ENCODE measurements at places on chromosomes 12 and 14.

DNA sequence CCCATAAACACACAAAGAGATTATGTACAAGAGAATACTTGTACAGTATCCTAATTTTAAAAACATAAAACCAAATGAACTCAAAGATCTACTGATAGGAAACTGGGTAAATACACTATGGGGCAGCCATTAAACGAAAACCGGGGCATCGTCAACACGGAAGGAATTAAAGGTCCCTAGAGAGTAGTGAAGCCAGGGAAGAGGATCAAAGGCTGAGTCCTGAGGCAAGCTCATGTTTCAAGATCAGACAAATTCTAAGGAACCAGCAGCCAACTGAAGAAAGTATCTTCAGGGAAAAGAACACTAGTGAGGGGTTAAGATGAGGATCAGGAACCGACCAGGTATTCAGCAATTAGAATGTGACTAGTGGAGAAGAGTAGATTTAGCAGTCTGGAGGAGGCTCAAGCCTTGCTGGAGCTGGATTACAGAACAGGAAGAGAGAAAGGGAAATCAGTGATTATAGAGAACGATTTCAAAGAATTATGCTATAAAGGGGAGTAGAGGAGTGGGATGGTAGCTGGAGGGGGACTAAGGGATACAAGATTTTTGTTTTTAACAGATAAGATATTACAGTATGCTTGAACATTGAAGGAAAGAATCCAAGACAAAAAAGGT, 23.7 kb downstream of the SEL1L start:
- DNase-seq, result no peak

- DNase-seq, result no peak
Observed at GRCh38 chr14:81433378-81433777, 33.3 kb upstream of the STON2 start.

DNA sequence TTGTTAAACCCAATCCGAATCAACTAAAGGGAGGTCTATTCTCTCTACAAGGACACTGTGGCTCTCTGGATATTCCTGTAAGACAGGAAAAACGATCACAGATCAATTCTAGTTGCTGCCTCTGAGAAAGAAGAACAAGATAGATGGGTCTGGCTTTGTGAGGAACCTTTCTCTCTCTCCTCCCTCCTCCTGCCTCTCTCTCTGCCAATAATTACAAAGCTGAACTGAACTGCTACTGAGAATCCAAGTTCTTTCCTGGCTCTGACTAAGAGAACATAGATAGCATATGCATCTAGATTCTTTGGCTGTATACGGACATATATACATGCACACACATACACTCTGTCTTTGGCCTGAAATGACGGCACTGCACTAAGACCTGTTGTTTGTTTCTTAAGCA, 27.6 kb downstream of the ETV6 start:
- DNase-seq, result no peak

GRCh38 chr12:89160716-89161123, 191.6 kb downstream of the DUSP6 start:
- DNase-seq, result peak; percentile 42

DNA sequence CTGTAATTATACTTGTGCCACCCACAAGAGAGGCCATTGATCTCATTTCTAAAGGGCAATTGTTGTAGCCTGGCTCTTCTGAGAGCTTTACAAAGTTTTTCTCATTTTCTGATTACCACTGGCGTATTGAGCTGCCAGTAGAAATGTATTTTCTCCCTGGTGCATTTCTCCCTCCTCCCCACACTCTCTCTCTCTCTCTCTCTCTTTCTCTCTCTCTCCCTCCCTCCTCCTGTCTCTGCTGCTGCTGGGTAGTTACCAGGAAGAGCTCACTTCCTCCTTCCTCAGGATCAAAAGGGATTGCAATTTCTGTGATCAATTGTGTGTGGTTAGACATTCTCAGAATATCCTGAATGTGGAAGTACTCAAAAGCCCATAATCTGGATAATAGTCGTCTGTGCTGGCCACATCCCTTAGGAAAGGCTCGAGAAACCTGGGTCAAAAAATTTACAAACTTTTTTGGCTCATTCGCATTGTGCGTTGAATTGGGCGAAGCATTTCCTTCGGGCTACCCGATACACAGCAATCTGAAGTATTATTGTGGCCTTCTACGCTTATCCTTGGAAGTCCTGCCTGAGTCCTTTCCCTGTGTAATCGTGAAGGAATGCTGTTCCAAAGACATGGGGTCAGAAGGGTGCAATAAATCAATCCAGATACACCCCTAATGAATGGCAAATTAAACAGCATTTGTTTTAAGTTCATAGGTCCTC, 254.8 kb downstream of the MSRB3 start:
- no peak for DNase-seq

DNA sequence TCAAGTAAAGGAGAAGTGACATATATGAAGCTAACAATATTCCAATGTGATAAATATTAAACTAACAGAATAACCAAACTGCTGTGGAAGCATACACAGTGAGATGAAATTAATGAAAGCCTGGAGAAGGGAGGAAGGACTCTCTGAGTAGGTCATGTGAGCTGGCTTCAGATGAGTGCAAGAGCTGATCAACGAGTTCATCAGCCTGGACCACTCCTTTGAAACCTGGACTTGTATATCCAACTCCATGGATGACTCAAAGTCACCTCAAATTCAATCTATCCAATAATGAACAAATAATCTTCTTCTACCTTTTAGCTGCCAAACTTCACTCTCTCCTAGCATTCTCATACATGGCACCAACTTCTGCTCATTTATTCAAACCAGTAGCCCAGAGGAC, 246.1 kb downstream of the SSPN start:
- DNase-seq, result no peak

DNA sequence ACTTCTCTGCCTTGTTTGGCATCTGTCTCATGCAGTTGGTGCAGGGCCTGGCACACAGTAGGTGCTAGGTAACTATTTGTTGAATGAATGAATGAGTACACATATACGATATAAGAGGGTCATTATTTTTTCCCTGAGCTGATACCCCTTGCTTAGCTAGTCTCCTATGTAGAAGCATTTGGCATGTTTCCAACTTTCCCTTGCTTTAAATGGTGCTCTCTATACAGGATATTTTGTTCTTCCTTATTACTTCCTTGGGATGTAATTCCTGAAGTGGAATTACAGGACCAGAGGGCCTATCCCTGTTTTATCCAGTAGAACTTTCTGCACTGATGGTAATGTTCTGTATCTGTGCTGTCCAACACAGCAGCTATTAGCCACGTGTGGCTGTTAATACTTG, 250.1 kb upstream of the PWP1 start:
- no peak for DNase-seq

DNA sequence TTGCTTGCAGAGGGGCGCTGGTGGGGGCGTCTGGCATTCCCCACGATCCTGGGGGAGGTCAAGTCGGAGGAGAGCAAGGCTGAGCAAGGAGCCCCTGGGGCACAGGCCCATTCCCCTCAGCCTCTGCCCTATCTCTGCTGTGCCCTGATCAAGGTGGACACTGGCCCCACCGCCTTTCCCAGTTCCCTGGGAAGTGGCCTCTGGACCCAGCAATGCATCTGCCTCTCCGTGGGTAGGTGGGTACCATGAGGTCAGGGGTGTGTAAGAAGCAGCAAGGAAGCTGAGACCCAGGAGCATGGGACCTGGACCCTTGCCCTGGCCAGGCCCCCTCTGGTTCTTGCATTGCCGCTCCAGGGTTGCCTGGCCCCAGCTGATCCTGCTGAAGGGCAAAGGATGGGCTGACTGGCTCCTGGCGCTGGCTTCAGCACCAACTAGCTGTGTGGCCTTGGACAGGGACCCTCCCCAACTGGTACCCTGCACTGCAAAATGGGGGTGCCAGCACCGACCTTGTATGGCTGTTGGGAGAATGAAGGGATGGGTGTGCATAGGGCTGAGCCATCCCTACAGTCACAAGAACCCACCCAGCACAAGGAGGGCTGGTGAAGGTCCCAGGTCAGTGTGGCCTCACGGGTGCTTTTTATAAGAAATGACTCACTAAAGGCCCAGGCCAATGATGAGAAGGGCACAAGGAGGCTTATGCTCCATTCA, 19.6 kb downstream of the SLC25A29 start:
- peak; percentile 45 for DNase-seq

GRCh38 chr12:4679711-4680110, 30.8 kb downstream of the NDUFA9 start:
- DNase-seq, result no peak

DNA sequence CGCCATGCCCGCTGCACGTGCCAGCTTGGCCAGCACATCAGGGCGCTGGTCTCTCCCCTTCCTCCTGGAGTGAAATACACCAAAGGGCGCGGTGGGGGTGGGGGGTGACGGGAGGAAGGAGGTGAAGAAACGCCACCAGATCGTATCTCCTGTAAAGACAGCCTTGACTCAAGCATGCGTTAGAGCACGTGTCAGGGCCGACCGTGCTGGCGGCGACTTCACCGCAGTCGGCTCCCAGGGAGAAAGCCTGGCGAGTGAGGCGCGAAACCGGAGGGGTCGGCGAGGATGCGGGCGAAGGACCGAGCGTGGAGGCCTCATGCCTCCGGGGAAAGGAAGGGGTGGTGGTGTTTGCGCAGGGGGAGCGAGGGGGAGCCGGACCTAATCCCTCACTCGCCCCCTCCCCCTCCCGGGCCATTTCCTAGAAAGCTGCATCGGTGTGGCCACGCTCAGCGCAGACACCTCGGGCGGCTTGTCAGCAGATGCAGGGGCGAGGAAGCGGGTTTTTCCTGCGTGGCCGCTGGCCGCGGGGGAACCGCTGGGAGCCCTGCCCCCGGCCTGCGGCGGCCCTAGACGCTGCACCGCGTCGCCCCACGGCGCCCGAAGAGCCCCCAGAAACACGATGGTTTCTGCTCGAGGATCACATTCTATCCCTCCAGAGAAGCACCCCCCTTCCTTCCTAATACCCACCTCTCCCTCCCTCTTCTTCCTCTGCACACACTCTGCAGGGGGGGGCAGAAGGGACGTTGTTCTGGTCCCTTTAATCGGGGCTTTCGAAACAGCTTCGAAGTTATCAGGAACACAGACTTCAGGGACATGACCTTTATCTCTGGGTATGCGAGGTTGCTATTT, 914 bp upstream of the CCND2 start:
- peak; percentile 53 for DNase-seq

- DNase-seq, result no peak
Observed at GRCh38 chr12:131979606-131980005, 29.9 kb downstream of the EP400 start.

- no peak for DNase-seq
Observed at GRCh38 chr12:92503971-92504593, 198.7 kb upstream of the PLEKHG7 start.

DNA sequence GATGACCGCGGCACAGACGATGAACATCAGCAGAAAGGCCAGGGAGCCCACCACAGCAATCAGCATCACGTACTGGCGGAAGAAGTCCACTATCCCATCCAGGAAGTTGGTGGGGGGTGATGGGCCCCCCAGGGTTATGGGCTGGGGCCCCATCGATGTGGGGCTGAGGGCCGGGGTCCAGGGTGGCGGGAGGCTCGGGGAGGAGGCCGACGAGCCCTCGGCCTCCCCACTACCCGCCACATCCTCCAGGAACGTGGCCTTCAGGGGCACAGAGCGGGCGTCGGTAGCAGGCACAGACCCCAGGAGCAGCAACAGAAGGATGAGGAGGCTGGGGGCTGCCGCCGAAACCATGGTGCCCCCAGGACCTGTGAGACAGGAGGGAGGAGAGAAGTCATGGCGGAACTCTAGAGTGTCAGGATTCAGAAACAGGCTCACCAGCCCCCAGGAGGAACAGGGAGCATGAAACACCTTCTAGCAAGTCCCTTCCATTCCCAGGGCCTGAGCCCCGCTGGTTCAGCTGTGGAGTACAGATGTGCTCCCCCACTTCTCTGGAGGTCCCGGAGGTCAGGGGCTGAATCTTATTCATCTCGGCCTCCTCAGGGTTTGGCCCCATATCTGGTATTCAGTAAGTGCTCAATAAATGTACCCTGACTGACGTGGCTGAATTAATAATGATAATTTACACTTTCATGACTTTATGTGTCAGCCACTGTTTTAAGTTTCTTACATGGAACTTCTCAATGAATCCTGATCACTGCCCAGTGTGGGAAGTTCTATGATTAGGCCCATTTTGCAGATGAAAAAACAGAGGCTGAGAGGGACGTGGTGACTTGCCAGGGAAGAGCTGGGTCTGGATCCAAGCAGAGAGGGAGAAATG, 5.6 kb downstream of the TMEM119 start:
- no peak for DNase-seq

- peak; percentile 75 for DNase-seq
Observed at GRCh38 chr12:68835333-68835908, 27.4 kb downstream of the MDM2 start.

GRCh38 chr12:119180380-119181040, 1.8 kb downstream of the HSPB8 start:
- DNase-seq, result no peak

GRCh38 chr12:66538970-66539369, 139.9 kb downstream of the GRIP1 start:
- no peak for DNase-seq

DNA sequence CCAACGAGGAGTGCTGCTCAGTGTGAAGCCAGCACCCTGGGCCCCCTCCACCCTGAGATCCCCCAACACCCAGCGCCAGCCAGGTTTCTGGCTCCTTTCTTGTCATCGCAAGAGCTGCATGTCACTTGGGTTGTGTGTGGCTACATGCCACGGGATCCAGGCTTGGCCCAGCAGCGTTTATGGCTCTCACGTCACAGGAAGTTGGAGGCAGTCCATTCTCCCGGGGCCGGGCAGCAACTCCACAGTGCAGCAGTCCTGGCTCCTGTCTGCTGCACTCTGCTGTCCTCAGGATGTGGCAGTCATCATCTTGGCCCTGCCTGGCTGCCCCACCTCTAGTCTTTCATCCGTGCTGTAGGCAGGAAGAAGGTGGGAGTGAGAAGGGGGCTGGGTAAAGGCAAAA, 78.3 kb downstream of the AACS start:
- DNase-seq, result no peak

DNA sequence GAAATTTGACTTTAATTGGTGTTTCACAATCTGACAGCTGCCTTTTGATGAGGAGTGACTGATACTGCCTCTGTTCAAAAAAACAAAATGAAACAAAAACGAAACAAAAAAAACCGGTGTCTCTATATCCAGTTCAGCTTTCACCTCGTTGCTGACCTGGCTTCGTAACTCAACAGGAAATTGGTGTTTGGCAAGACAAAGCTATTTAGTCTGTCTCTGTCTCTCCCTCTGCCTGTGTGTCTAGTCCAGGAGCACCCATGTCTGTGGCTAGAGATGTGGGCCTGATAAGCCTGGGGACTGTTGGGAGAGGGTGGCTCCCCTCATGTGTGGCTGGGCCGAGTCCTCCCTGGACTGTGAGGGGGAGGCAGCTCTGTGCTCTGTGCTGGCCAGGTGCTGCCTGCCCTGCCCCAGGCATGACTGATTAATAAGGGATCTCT, 11.3 kb downstream of the CACNA1C start:
- no peak for DNase-seq

All from right lobe of liver (tissue), 6 donors.